ENCODE measurements at places on chromosomes 6 and 20. TPM values are rescaled to one million over a fixed set of nuclear protein-coding genes. Genes with fewer than 3 reads are reported as not detected.
A peak's percentile ranks its signal among the peaks of the same experiment; 100 is the strongest.

- H3K27me3 ChIP-seq, result no peaks in the 10 kb centered on the region
- DNase-seq, result no peak
- H3K4me1 ChIP-seq, result no peaks in the 10 kb centered on the region
- H3K27ac ChIP-seq, result no peak overlapping the region
- H3K36me3 ChIP-seq, result no peaks in the 10 kb centered on the region
- H3K4me3 ChIP-seq, result no peak overlapping the region
Observed at GRCh38 chr20:43767686-43768474, 41.1 kb upstream of the GTSF1L start.

- H3K27ac ChIP-seq, result no peak overlapping the region
- no peak for DNase-seq
- no peaks in the 10 kb centered on the region for H3K4me1 ChIP-seq
- H3K27me3 ChIP-seq, result no peaks in the 10 kb centered on the region
- H3K4me3 ChIP-seq, result no peak overlapping the region
Observed at GRCh38 chr6:46276576-46277142, 105.9 kb upstream of the ENPP5 start.

HCRTR2 gene
- polyA plus RNA-seq, result not detected

DNA sequence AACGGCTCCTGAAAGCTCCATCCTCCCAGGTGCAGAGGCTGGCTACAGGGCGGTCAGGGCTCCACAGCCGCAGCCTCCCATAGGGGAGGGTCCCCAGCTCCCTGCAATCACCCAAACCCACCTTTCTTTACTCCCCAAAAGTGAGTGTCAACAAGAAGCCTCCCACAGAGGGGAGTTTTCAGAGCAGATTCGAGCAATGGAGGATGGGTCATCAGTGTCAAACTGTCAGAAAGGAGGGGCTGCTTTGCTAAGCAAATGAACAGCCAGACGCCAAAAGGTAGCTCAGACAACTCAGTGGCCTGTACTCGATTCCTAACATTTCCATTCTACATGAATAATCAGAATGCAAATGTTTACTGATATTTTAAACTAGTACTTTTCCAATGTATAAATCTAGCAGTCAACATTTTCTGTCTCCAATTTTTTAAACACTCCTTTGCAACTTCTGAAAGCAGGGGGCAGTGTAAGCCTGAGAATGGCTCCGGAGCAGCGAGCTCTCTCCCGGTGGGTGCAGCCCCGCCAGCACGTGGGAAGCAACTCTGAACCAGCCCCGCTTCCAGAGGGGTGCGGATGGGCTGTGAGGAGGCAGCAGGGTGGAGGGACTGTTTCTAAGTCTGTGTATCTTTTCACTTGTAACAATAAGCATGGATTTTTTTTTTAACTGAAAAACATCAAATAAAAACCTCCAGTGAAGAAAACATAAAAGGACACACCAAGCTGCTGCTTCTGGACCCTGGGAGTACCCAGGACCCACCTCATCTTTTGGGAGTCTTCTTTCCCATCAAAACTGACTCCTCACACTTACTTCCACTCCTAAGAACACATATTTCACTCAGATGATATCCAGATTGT is 54.9 kb downstream of the TAF4 start:
- no peaks in the 10 kb centered on the region for H3K4me1 ChIP-seq
- no peak overlapping the region for H3K4me3 ChIP-seq
- no peaks in the 10 kb centered on the region for H3K27me3 ChIP-seq
- H3K27ac ChIP-seq, result no peak overlapping the region

GRCh38 chr6:137084090-137084489 is 39.3 kb upstream of the IL20RA start:
- H3K27me3 ChIP-seq, result no peaks in the 10 kb centered on the region
- no peak overlapping the region for H3K4me3 ChIP-seq
- H3K36me3 ChIP-seq, result no peaks in the 10 kb centered on the region

SLC16A10 gene
- 2.3 TPM for polyA plus RNA-seq

DNA sequence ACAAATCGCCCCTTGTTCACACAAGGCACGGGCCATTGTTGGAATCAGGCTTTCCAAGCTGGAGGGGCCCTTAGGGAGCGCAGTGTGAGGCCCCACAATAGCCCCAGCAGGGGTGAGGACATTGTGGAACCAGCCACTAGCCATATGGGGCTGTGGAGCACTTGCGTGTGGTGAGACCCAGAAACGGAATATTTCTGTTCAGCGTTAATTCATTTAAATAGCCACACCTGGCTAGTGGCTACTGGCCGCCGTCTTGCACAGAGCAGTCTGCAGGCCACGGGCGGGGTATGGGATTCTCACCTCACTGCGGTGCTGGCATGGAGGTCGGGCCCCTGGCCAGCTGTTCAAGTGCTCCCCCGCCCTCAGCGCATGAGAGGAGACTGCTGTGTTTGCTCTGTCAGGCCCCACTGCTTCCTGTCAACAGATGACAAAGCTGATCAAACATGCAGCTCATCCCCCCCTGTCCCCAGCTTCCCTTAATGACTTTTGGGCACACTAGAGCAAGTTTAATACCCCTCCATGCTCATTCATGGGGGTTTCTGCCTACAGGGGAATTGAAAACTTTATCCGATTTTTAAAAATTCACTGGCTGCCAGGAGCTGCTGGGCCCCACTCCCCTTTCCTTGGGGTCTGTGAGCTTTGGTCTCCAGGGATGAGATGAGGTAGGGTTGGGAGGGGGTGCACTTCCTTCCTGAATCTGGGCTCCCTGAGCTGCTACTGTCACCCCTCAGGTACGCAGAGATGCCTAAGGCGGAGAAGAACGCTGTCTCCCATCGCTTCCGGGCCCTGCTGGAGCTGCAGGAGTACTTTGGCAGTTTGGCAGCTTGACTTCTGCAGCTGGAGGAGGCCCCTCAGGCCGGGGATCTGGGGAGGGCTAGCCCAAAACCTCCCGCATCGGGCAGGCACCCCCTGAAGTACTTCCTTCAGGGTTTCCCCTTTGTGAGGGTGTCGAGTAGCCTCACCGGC is 13.6 kb downstream of the ITPA start:
- no peak for DNase-seq
- H3K4me1 ChIP-seq, result peaks cover 16% of the 10 kb centered on the region
- no peaks in the 10 kb centered on the region for H3K27me3 ChIP-seq
- H3K27ac ChIP-seq, result peak overlapping the region; percentile 58
- no peak overlapping the region for H3K4me3 ChIP-seq

DNA sequence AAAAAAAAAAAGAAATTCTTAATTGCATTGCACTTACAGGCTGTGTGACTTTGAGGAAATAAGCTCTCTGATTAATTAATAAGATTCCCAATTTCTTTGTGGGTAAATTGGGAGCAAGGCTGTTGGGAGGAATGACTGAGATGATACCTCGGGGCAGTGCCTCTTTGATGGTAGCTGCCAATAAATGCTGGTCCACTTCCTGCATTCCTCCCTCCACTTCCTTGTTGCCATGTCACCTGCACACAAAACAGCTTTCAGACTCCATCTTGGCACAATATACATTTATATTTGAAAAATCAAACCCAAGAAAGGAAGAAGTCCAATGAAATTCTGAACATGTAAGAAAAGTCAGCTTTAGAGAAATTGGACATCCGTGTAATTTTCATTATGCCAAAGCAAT is 45.1 kb downstream of the MTHFD1L start:
- H3K36me3 ChIP-seq, result no peaks in the 10 kb centered on the region
- no peaks in the 10 kb centered on the region for H3K27me3 ChIP-seq
- no peak overlapping the region for H3K27ac ChIP-seq
- H3K4me1 ChIP-seq, result no peaks in the 10 kb centered on the region

Data from GM12878 (cell line).